ENCODE measurements at places on chromosomes 2 and 18.
A peak's percentile ranks its signal among the peaks of the same experiment; 100 is the strongest.

GRCh38 chr2:40034198-40034597 is 255.1 kb upstream of the THUMPD2 start:
- no peak for DNase-seq

DNA sequence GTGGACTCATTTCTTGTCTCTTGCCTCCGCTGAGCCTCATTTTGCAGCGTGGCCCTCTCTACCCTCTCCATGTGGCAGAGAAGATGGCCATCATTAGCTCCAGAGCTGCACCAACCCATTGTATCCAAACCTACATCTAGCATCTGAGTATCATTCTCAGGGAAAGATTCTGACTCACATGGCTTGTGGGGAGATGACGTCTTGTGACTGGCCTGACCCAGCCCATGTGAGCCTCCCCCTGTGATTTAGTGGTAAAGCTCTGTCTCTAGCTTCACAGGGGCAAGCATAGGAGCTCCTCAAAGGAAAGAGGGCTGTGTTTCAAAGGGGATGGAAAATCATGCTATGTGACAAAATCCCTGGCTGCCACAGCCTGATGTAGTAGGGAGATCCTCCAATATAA is 87.4 kb upstream of the RBMS1 start:
- DNase-seq = no peak

GRCh38 chr2:224957540-224958461 is 84.5 kb downstream of the DOCK10 start:
- DNase-seq = no peak

GRCh38 chr2:235945608-235946140 is 222.5 kb downstream of the GBX2 start:
- DNase-seq = no peak

- DNase-seq = no peak
These were observed 3.9 kb downstream of the CDCA7 start for GRCh38 chr2:173358616-173359015.

DNA sequence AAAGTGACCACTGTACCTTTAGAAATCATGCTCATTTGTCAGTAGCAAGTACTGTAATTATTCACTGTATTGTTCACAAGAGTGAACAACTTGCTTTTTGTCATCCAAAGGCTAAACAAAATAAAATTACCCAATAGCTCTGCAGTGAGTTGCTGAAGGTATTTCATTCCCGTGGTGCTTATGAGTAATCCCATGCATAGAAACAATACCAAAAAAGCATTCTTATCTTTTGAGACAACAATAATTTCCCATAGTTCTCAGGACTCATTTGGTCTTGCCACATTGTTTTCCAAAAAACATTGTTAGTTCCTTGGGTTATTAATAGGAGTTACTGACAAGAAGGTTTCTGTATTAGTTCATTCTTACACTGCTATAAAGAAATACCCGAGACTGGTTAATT is 503.2 kb upstream of the FAM98A start:
- DNase-seq = no peak

DNA sequence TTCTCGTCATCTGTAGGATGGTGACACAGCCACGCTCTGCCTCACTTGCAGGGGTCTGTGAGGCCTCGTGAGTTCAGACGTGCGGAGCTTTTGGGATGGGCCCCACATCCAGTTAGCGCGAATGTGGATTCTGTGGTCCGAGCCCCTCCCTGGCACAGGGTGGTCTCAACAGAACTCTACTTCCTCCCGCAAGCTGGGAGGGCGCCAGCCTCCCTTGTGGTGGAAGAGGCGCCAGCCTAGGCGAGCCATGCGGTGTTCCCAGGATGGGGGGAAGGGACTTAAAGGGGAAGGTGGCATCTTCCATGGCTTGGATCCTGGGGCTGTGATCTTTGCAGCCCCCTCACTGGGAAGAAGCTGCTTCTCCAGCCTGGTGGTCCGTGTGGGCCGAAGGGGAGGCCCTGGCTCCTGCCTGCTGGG is 1.4 kb downstream of the SNORC start:
- no peak for DNase-seq

- DNase-seq = no peak
These were observed 235.9 kb downstream of the DSEL start for GRCh38 chr18:67280486-67281242.

- DNase-seq = no peak
These were observed 157.3 kb downstream of the MSH2 start for GRCh38 chr2:47560107-47560819.

DNA sequence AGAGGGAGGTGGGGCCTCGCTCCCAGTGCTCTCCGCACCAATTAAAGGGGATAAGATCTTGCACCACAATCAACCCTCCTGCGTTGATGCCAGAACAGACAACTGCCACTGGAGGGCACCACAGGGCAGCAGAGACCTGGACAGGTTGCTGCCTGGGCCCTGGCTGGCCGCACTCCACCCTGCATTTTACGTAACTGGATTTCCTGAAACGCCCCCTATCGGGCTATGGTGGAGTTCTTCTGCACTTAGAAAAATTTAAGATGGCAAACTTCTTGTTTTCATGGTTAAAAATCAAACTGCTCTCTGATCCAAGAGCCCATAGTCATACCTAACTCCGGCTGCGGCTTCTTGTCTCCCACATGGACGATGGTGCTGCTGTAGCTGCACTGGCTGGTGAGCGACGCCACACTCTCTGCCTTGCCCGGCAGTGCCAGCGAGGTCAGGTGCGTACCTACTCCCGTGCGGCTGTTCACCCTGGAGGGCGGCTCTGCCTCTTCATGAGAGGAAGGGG is 16.8 kb upstream of the HES6 start:
- peak; percentile 92 for DNase-seq

DNA sequence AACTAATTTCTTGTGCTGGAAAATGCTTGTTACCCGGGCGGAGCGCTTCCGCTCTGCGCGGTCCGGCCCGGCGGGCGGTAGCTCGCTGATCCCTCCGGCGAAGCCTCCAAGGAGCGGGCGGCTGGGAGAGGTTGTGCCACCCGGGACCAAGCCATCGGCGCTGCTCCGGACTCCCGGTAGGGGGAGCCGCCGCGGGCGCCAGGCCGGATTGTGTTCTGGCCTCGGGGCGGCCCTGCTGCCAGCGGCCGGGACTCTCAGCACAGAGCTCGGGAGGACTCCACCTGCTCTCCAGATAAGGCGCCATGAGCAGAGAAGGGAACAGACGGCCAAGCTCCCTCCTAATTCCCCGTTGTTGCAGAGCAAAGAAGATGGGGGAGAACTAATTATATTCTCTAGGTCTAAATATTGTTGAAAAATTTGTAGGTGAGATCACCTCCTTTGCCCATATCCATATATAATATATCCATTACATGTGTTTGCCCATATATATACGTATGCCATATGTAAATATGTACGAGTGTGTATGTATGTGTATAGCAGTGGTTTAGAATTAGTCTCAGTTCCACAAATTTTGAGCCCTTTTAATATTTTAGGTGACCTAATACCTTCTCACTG is 13.8 kb upstream of the SATB2 start:
- DNase-seq = peak; percentile 53

DNA sequence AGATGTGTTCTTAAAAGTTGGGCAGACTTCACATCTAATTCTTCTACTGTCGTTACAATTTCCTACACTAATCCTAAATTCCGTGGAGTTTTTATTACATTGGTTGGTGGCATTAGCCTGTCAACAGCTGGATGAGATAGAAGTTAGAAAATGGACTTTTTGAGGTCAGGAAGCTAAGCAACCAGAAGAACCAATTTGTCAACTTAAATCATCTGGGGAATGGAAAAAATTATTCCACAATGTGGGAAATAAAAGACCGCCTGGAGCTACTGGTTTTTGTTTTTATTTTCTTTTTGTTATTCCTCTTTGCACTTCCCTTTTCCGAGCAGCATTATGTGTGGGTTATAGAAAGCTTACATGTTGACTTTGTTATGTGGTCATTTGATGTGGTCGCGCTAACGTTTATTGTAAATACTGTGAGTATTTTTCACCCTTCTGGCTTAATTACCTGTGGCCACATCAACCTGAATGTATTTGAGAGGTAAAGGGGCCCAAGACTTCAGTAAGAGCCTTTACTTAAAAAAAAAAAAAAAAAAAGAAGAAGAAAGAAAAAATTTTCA is 75.3 kb downstream of the PTPRM start:
- no peak for DNase-seq

GRCh38 chr2:212299943-212300342 is 238.7 kb downstream of the ERBB4 start:
- no peak for DNase-seq

- no peak for DNase-seq
These were observed 95.2 kb downstream of the NAB1 start for GRCh38 chr2:190744041-190744440.

GRCh38 chr18:8938817-8939216 is 163.7 kb upstream of the NDUFV2 start:
- DNase-seq = peak; percentile 18

- DNase-seq = no peak
These were observed 136.1 kb downstream of the MCFD2 start for GRCh38 chr2:46779447-46779941.

- DNase-seq = no peak
These were observed 223.2 kb upstream of the COPS8 start for GRCh38 chr2:236862526-236862925.
